ENCODE measurements at places on chromosomes 16 and 17.

DNA sequence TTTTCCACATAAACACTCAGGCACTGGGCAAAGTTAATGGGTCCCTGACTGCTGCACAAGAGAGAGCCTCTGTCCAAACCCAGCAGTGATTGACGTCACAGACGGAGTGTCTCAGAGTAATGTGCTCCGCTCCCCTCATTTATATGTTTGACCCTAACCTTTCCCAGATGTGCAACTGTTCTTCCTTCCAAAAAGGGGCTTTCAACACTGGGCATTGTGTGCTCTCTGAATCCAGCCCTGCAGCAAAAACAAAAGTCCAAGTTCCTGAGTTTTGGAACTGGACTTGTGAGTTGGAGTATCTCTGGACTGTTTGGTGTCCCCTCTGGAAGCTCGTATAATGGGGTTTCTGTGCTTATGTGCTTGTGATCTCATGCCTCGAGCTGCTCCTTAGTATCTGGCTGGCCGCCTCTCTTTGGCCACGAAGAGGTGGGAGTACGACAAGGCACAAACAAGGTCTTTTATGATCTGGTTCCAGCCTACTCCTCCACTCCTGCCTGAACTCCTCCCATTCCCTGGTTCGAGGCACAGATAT lies 76.4 kb upstream of the SMIM36 start:
- DNase-seq, result no peak

GRCh38 chr17:44826123-44826790 lies 3.8 kb downstream of the GJC1 start:
- DNase-seq, result no peak

DNA sequence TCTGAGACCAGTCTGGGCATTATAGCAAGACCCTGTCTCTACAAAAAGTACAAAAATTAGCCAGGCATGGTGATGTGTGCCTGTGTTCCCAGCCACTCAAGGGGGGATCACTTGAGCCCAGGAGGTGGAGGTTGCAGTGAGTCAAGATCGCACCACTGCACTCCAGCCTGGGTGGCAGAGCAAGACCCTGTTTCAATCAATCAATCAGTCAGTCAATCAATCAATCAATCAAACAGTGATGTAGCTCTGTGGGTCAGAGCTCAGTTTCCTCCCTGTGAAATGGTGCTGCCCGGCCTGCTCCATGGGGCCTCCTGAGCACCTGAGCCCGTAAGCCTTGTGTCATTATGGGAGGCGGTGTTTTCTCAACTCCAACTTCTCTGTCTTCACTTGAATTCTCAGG lies 167.1 kb upstream of the CIBAR2 start:
- no peak for DNase-seq

GRCh38 chr16:19672378-19672777 lies 45.6 kb downstream of the KNOP1 start:
- DNase-seq, result no peak

DNA sequence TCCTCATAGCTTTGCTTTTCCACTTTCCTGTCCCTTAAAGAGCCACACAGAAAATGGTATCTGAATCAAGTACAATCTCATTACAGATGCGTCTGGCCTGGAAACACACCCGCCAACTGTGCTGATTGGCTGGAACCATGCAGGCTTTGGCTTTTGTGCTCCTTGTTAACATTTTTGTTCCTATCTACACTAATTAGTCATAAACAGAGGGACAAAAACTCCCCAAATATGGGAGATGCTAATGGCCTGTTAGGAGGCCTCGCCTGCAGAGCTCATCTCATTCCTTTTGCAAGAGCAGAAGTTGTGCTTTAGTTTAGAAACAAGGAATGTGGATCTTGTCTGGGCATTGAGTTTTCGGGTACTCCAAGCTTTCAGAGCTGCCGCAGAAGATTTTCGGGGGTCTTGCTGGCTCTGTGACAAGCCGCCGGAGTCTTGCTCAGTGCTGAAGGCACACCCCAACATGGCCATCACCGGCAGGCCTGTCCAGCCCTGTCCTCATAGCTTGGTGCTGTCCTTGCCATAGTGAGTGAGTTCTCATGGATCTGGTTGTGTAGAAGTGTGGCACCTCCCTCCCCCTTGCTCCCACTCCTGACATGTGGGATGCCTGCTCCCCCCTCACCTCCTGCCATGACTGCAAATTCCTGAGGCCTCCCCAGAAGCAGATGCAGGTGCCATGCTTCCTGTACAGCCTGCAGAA lies 69.8 kb downstream of the METRNL start:
- no peak for DNase-seq

- no peak for DNase-seq
Measured at GRCh38 chr16:69553332-69553731, 12.4 kb upstream of the NFAT5 start.

DNA sequence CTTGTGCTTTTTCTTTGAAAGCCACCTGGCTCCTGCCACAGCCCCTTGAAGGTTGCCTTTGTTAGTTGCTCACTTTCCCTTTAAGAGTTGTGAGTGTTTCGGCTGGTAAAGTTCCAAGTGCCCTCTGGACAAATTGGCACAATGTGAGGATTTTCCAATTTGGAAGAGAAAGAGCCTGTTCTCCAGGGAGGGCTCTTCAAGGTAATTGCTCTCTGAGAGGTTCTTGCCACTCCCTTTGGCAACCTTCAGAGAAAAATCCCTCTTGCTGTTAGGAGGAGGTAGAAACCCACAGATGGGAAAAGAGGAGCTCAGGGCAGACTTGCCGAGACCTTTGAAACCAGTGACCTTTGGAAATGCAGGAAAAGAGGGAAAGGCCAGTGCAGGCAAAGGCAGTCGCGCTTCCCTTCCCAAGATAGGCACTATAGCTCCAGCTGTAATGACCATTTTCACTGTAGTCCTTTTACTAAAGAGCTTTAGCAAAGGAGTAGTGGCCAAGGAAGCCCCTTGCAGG lies 49.0 kb upstream of the AKAP1 start:
- no peak for DNase-seq

- no peak for DNase-seq
Measured at GRCh38 chr16:65154321-65154720, 32.5 kb upstream of the CDH11 start.

DNA sequence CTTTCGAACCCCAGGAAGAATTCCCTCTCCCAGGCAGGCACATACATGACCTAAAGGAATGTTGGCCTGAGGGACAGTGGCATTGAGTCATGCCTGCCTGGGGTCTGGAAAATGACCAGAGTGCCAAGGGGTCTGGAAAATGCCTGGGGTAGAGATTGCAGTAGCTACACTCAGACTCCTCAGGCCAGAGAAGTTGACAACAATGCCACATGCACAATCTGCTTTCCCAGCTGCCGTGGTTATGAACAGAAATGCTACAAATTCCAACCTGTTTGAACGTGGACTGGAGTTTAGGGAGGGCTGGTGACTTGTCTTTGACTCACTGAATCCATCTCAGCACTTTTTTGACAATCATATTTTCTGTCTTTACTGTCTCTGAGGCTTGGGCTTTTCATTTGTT lies 250.0 kb downstream of the ABCC12 start:
- no peak for DNase-seq

DNA sequence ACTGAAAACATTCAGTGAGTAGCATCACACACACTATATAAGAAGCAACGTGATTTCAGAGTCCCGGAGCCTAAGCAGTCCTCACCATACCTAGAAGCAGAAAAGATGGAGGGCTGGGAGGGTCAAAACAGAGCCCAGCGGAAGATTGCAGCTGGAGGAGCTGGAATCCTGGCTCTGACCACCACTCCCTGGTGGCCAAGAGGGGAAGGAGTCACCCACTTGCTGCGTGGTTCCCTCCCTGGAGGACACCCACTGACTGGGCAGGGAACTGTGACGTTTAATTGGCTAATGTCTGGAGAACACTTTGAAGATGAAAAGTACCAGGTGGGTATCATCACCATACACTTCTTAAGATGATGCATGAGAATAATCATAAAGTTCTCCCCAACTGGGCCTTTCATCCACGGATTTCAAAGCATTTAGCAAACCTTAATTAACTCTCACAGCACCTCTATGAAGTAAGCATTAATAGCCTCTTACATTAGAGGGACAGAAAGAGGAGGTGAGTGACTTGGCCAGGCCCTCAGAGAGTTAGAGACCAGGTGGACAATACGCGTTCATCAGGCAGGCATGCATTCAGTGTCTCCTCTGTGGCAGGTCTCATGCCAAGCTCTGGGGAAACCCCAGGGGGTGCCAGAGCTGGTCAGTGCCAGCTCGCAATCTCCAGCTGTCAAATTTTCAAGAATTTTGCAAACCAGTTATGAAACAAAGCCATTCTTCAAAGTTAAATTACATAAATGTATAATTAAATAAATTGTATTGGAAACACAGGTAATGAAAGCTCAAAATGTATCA lies 137.9 kb downstream of the AXIN2 start:
- no peak for DNase-seq

DNA sequence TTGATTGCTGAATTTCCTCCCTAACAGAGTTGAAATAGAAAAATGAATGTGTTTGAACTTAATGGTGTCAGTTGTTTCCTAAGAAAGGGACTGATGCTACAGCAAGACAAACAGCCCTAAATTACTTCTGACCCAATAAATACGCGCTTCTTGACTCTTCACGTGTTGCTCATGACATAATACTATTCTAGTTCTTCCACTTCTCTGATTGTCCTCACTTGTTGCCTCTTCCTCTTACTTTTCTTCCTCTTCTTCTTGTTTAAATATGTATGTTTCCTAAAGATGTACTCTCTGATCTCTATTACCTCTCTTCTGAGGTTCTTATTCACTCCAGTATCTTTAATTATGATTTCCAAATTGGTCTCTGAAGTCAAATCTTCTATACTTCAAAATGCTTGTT lies 32.4 kb downstream of the RNF43 start:
- DNase-seq, result no peak

GRCh38 chr16:88941913-88942909 lies 34.8 kb downstream of the CBFA2T3 start:
- no peak for DNase-seq

GRCh38 chr17:50699410-50699809 lies 8.3 kb downstream of the ANKRD40 start:
- no peak for DNase-seq

- no peak for DNase-seq
Measured at GRCh38 chr16:65509172-65509571, 387.3 kb upstream of the CDH11 start.

GRCh38 chr16:2955779-2956578 lies 8.1 kb upstream of the KREMEN2 start:
- no peak for DNase-seq

DNA sequence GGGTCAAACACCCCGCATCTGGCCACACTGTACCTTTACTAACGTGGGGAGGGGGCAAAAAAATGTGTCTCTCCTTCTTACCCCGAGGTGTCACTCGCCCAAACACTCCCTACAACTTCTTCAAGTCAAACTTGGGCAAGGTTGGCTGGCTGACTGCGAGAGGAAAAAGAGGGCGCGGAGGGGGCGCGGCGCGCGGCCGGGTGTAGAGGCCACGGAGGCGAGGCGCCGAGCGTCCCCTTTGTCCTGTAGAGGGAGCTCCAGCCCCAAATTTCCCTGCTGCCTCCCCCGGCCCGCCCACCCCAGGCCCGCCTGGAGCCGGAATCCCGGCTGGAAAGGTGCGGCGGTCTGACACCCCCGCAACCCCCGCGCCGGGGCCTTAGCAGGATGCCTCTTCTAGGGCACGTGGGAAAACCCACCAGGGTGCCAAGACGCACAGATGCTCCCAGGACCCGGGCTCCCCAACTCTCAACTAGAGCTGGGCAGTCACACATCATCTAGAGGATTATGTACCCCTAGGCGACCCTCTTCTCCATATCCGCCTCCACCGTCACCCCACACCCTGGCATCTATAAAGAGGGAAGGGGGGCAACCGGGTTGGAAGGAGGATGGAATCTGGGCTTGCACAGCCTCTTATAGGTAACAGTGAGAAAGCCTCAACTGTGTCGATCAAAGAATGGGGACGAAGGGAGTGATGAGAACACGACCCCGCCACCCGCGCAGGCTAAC lies 4.2 kb downstream of the IRX3 start:
- no peak for DNase-seq

DNA sequence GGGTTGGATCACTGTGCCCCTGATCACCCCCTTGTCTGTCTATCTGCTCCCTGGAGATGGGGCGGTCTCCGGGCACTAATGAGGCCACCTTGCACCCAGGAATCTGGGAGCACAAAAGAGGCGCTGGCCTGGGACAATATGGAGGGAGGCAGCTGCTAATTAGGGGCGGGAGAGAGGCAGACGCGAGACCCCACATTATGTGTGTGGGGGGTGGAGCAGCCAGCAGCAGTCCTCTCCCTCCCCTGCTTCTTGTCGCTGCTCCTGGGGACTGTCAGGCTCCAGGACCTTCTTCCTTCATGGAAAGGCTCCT lies 324 bp upstream of the HCRT start:
- DNase-seq, result no peak

DNA sequence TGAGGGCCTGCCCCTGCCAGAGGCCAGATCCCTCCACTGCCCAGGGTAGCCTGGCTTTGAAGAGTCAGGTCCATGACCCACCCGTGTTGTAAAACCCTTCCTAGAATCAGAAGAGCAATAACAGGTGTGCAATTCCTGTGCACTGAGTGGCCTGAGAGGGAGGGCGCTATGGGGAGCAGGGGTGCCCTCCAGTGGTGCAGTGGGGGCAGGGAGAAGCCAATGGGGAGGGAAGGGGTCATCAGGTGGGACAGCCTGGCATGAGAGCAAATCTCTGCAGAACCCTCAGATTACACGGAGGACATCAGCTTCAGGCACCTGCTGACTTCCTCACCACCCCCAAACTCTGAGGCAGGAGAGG lies 72.9 kb upstream of the ZNF469 start:
- no peak for DNase-seq

DNA sequence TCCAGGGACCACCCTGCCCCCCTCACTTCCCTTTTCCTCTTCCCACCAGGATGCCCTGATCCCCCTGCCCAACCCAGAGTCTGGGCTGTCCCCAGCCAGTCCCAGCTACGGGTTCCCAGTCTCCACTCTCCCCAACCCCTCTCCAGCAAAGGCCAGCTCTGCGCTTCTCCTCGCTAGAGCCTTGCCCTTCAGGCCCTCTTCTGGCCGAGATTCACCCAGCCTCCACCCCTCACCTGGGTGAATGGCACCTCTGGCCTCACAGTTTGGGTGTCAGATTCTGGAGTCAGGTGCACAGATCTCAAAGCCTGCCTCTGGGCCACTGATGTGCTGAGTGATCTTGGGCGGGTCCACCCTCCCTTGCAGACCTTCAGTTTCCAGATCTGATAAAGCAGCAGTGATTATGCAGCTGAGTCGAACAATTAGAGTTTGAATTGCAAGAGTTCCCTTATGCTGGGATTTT lies 185.6 kb upstream of the TNRC6C start:
- no peak for DNase-seq

DNA sequence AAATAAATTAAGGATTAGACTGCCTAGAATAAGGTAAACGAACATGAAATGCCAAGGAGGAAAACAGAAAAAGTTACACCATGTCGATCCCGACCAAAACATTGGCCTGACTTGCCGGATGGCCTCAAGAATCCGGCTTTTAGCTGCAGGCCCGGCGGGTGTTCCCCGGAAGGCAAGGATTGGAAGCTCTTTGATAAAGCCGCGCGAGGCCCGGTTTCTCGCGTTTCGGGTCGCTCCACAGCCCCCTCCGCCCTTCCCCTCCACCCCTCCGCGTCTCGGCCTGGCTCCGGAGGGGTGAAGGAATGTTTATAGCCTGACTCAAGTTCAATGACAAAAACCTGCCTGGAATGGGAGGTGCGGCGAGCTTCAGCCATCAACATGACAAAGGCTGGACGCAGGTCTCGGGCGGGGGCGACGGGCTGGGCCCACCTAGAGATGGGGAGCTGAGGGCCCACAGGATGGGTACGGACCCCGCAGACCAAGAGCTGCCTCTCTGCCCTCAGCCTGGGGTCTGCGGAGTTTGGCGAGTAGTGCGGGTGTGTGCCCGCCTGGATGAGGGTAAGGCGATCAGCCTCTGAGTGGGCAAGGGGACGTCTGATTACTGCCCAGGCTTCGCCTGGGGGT lies 2.6 kb downstream of the PRAC1 start:
- no peak for DNase-seq

GRCh38 chr17:81566461-81567126 lies 14.4 kb upstream of the FAAP100 start:
- DNase-seq, result peak; percentile 68
